ENCODE measurements at places on chromosomes 7 and 10.

GRCh38 chr10:117830787-117831212 is 215.9 kb downstream of the RAB11FIP2 start:
- no peak for DNase-seq

DNA sequence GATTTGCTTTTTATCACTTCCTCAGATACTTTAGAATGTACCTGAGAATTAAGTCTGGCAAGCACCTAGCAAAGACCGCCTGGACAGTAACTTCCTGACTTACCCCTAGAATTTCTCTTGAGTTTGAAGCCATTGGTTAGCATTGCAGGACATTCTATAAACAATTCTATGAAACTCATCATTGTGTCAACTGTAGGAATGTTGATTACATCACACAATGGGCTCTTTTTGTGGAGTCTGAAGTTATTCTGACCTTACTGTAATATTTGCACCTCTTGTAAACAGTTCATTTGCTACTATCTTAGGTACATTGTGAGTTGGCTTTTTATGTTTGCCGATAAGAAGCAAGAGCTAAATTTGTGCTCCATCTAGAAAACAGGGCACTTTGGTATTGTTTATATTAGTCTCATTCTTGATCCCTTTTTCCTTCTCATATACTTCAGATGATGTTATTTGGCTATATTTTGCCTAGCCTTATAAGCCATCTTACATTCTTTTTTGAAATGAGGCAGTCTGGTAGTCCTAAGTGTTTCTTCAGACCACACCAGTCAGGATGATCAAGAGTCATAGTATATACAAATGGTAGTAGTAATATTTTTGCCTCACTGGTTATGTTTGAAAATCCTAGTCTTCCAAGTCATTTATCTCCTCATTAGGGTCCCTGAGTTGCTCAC is 52.4 kb downstream of the CASD1 start:
- no peak for DNase-seq

DNA sequence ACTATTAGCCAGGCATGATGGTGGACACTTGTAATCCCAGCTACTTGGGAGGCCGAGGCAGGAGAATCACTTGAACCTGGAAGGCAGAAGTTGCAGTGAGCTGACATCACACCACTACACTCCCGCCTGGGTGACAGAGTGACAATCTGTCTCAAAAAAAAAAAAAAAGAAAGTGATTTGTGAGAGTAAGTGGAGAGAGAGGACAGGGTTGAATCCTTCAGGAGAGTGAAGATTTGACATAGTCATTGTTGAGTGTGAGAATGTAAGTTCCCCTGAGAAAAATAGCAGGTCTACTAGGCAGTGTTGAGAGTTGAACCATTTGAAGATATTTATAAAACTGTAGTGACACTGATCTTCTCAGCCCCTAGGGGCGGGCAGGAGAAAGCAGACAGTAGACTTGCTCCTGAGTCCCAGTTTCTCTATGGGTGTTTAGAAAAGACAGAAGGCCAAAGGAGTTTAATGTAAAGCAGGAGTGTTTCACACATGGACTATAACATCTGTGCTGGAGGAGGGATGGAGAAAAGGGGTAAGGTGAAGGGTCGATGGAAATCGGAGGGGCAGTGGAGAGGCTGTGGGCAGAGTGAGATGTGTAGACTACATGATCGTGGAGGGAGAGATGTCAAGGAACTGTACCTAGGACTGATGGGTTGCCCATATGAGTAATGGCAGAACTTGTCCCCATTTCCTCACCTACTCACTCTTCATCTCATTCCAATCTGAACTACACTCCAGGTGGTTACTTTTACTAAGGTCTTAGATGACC is 13.7 kb upstream of the LAMB4 start:
- DNase-seq = no peak

DNA sequence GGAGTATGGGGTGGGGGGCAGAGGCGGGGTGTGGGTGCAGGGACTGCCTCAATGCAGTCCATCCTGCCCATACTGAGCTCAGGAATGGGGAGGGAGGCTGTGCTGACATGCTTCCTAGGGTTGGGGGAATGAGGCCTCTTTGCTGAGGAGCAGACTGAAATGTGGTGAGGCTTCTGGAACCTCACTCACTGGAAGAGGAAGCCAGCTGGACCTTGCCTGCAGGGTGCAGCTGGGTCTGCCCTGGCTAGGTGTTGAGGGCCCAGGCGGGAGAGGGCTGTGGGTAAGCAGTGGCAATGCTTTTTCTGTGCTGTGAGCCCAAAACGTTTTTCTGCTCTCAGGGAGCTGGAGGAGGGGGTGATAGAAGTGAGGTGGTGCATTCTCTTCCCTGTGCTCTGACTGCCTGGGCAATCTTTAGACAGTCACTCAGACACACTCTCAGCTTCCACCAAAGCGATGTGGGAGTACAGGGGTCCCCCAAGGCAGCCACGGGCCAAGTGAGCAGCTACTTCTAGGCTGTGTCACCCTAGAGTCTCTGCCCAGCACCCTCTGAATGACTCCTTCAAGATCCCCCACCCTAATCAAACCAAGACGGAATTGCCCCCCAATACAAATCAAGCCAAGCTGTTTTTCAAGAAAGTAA is 41.1 kb upstream of the BMPR1A start:
- no peak for DNase-seq

- no peak for DNase-seq
These were observed 75.3 kb downstream of the HIP1 start for GRCh38 chr7:75663302-75663907.

- DNase-seq = no peak
These were observed 115.5 kb downstream of the FOXP2 start for GRCh38 chr7:114530057-114530611.

- no peak for DNase-seq
These were observed 3.3 kb downstream of the GDF2 start for GRCh38 chr10:47325303-47326291.

- DNase-seq = no peak
These were observed 36.7 kb upstream of the STK17A start for GRCh38 chr7:43546231-43546630.

DNA sequence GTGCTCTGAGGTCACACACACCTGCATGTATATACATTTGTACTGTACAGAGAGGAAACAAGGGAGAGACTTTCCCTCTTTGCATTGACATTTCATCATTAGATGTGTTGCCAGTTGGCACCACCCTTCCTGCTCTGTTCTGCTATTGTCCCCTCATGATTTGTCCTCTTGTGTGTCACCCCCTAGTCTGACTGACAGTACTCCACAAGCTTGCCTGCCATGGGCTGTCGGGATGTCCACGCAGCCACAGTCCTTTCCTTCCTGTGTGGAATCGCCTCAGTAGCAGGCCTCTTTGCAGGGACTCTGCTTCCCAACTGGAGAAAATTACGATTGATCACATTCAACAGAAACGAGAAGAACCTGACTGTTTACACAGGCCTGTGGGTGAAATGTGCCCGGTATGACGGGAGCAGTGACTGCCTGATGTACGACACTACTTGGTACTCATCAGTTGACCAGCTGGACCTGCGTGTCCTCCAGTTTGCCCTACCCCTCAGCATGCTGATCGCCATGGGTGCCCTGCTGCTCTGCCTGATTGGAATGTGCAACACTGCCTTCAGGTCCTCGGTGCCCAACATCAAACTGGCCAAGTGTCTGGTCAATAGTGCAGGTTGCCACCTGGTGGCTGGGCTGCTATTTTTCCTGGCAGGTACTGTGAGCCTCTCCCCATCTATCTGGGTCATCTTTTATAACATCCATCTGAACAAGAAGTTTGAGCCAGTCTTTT is 9.4 kb downstream of the CLDN12 start:
- DNase-seq = no peak

- peak; percentile 6 for DNase-seq
These were observed 99.5 kb downstream of the HIP1 start for GRCh38 chr7:75639071-75639885.

GRCh38 chr7:90345595-90346335 is 751 bp upstream of the GTPBP10 start:
- no peak for DNase-seq

DNA sequence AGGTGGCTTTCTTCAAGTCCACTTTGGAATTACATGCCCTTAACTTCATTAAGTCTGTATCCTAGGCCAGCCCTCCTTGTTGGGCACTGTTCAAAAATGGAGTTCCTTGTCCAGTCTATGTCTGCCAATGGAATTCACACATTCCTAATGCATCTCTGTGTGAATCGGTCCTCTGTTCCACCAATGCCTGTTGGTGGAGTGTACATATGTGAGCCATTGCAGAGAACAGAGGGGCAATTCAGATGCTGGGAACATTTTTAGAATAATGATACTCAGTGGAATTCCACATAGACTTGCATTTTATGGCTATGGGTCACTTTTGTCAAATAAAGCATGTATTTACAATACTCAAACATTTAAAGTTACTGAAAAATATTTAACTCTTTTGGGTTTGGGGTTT is 108.3 kb downstream of the COL28A1 start:
- no peak for DNase-seq

- no peak for DNase-seq
These were observed 544 bp downstream of the TSPAN33 start for GRCh38 chr7:129144834-129145668.

DNA sequence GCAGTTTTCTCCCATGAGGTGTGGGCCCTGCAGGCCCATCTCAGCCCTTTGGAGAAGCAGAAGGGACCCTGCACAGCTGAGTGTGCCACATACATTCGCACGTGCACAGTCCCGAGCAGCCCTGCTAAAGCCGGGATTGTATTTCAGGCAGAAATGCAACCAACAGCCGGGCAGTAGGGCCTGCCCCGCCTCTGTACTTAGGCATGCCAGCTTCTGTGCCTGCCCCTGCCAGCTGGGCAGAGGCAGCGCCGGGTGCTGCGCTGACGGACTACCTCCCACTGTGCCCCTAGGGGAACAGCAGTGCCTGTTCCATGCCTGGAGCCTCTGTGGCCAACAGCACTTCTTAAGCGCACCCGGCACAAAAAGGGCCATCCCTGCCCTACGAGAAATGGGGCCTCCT is 170.3 kb downstream of the NEURL1 start:
- DNase-seq = no peak

- DNase-seq = no peak
These were observed 94.3 kb upstream of the ADO start for GRCh38 chr10:62710182-62710581.

- DNase-seq = no peak
These were observed 303.6 kb downstream of the MAGI2 start for GRCh38 chr7:79149831-79150230.

DNA sequence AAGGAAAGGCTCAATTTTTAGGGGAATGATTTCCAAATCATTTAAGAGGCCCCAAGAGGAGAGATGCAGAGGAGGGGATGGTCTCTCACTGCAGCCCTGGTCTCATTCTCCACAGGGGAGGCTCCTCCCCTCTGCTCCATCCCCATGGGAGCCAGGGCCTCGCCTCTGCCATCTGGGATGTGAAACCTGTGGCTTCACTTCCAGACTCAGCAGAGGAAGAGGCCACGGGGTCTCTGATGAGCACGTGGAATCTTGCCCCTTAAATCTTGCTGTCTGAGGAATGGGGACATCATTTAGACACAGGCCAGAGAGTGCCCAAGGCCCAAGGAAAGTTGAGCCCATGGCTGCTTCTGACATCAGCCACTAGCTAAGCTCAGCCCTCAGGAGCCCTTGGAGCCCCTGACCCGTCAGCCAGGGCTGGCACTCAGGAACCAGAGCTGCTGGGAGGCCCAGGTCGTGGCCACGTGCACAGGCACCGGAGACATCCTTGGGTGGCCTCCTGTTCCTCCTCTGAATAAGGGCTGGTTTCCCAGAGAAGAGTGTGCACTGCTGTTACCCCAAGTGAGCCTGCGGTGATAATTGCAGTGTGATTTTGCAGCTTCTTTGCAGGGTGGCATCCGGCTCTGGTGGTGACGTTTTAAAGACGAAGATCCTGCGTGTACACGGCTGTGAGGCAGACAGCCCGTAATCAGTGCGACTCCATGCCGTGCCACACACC is 50.5 kb downstream of the VIPR2 start:
- DNase-seq = no peak

DNA sequence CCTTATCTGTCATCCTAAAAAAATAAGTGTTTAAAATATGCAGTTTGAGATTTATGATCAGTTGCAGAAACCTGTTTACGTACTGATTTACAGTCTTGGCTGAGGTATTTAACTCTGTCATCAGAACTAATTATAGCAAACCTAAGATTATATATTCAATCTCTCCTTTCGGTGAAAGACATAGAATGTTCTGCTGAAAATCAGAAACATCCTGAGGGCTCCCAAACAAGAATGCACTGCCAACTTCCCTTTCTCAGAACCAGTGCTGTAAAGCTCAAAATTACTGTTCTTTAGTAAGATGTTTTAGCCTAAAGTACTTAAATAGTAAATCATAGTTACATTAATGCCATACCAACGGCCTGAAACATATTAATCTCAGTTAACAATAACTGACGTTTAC is 34.3 kb downstream of the FAM204A start:
- no peak for DNase-seq

GRCh38 chr10:34698979-34699378 is 116.1 kb downstream of the PARD3 start:
- DNase-seq = no peak

GRCh38 chr10:23864631-23865147 is 344.2 kb upstream of the KIAA1217 start:
- DNase-seq = no peak

DNA sequence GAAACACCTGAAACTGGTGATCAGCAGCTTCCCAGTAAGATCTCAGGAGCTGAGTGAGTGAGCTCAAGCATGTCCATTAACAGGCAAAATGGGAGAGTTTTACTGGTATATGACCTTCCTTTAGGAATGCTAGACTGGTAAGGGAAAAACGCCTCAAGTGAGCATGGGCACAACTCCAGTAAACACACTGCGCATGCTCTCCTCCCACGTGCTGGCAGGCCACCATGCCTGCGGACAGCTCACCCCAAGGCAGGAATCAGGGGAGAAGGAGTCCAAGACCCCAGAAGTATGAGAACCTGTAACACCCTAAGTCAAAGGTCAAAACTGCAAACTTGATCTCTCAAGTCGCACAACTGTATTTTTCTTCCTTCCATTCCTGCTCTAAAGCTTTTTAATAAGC is 128.3 kb downstream of the CD36 start:
- no peak for DNase-seq

GRCh38 chr10:95450188-95450587 is 111.0 kb downstream of the SORBS1 start:
- DNase-seq = no peak

GRCh38 chr10:44195112-44196007 is 189.5 kb downstream of the CXCL12 start:
- no peak for DNase-seq

- no peak for DNase-seq
These were observed 176.5 kb downstream of the EXOC4 start for GRCh38 chr7:133429371-133429770.

GRCh38 chr7:148906707-148907498 is 22.8 kb upstream of the EZH2 start:
- no peak for DNase-seq
